ENCODE measurements at places on chromosomes 5 and 9.

GRCh38 chr5:10503997-10504793, 59.7 kb upstream of the ANKRD33B start:
- DNase-seq: no peak

- DNase-seq: no peak
Observed at GRCh38 chr5:81424728-81425127, 30.8 kb upstream of the ACOT12 start.

GRCh38 chr5:171577042-171577758, 157.8 kb downstream of the FGF18 start:
- DNase-seq: no peak

DNA sequence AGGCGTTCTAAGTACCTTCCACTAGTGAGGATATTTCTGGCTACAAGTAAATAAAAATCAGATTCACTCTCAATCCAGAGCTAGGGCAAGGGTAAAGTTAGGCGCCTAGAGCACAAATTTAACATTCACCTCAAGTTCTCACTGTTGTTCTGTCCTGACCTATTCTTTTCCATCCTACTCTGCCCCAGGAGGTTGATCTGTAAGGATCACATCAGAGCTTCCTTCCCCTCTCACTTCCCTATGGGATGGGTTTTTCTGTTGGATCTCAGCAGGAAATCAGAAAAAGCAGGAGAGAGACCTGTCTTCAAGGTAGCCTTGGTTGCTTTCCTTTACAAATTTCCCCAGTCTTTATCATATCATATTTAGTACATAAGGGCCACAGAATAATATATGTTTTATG, 316.7 kb downstream of the GABRG2 start:
- DNase-seq: no peak

DNA sequence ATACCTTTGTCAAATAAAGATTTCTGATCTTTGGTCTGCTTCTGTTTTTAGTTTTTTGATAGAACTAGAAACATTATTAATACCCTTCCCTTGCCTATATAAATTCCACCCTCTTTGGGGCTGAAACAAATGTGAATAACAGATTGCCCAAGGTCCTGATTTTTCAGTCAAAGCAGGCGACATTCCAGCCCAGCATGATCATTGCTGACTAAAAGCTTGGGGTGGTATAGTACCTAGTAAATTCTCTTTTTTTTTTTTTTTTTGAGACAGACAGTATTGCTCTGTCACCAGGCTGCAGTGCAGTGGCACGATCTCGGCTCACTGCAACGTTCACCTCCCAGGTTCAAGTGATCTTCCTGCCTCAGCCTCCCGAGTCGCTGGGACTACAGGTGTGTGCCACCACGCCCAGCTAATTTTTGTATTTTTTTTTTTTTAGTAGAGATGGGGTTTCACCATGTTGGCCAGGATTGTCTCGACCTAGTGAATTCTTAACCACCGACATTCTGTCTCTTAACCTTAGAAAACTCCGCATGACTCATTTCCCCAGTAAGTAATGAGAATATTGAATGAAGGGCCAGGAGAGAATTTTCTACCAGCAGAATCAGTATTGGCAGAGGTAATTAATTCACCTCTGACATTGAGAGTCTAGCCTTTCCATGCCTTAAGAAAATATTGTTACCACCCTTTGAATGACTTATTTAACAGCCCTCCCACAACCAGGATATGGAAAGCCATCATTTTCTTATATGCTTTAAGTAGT, 226.4 kb downstream of the GNA14 start:
- DNase-seq: no peak

- DNase-seq: no peak
Observed at GRCh38 chr5:83510260-83510659, 38.7 kb downstream of the VCAN start.
